ENCODE measurements at places on chromosomes 2 and 18.
A peak's percentile ranks its signal among the peaks of the same experiment; 100 is the strongest.

DNA sequence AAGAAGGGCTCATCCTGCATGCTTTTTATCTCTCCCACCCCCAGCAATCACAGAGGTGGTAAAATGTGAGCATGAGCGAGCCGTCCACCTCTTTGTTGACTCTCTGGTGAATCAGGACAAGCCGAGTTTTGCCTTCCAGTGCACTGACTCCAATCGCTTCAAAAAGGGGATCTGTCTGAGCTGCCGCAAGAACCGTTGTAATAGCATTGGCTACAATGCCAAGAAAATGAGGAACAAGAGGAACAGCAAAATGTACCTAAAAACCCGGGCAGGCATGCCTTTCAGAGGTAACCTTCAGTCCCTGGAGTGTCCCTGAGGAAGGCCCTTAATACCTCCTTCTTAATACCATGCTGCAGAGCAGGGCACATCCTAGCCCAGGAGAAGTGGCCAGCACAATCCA, 19.5 kb downstream of the LIPG start:
- DNase-seq = no peak

- DNase-seq = no peak
These were observed 9.7 kb downstream of the RHBDD1 start for GRCh38 chr2:226845386-226846116.

- DNase-seq = peak; percentile 59
These were observed 30.7 kb downstream of the CAMKMT start for GRCh38 chr2:44392338-44392943.

- no peak for DNase-seq
These were observed 34.1 kb downstream of the STK17B start for GRCh38 chr2:196137271-196137670.

- DNase-seq = no peak
These were observed 342.2 kb upstream of the KYNU start for GRCh38 chr2:142535311-142535710.

DNA sequence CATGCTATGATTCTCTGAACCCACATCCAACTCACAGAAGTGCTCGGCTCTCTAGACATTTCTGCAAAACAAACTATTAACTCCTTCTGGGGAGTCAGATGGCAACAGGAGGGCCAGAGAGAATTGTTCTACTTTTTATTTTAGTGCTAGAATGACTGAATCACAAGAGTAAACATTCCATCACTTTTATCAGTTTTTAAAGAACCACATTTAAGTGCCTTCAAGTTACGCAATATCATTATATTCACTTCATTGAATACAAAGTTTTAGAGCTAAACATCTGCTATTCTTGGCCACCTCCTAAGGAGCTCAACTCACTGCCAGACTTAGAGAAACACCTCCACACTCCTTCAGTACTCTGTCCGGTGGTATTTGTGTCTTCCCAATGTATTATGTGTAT, 22.4 kb downstream of the B4GALT6 start:
- DNase-seq = no peak

DNA sequence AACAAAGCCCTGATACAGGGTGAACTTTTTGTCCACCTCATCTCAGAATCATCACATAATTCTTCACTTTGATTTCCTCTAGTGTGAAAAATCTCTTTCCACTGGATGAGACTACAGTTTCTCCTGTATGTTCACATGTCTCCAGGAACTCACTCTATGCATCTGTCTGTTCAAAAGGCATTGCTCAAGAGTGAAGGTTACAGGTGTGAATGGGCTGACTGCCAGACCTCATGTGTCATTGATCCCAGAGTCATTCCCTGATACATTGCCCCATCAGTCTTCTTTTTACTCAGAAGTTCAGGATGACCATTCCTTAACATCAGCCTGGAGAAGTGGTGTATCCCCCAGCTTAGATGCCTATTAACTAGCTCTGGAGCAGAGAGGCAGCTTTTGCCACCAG, 4.4 kb upstream of the DSC3 start:
- DNase-seq = no peak

DNA sequence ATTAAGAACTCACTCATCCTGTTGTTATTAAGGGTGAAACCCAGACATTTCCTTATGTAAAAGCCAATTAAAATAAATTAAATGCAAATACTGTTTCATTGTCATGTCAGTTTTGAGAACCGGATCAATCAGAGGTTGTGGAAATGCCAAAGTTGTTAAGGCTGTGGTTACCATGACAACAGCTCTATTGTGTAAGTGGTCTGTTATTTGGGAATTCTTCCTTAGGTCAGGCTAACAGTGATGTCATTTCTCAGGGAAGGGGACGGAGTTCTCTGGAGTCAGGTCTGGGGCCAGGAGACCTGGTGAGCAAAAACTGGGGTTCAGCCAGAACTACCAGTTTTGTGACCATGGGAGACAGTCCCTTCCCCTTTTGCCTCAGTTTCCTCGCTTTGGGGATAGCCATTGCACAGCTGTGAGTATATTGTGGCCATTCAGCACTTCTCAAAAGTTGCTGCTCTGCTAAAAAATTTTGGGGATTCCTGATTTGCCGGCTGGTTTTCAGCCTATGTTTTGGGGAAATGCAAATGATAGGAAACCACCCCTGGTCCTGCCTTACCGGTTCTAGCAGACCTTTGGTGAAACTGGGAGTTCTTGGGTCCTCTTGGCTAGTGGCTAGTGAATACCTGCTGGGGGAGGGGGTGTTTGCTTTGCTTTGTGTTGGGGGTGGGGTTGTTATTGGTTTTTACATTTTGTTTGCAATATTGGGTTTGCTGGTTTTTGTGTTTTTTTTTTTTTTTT, 21.6 kb downstream of the HPCAL1 start:
- no peak for DNase-seq

DNA sequence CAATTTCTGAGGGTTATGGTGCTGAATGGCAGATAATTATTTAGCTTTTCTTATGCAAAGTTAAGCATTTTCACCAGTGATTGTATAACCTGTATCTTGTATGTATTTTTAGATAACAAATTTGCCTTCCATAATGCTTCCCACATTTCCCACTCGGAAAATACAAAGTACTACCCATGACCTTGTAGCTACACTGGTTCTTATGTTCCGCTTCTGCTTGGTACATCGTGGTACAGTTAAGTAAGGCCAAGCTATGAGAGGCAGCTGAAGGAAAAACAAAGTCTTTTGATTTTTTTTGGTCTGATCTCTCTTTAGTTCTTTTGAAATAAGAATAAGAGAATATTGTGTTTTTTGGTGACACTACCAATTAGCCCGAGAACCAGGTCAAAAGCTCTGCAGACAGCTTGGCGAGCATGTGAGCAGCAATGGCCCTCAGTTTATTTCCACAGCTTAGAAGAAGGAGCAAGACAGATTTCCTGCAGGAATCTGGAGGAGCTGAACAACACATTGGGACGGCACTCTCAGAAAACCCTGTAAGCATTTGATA, 26.8 kb downstream of the SH3YL1 start:
- DNase-seq = no peak

- no peak for DNase-seq
These were observed 97.7 kb downstream of the DGKD start for GRCh38 chr2:233451950-233452349.

- no peak for DNase-seq
These were observed 24.8 kb downstream of the SANBR start for GRCh38 chr2:61090386-61090921.

DNA sequence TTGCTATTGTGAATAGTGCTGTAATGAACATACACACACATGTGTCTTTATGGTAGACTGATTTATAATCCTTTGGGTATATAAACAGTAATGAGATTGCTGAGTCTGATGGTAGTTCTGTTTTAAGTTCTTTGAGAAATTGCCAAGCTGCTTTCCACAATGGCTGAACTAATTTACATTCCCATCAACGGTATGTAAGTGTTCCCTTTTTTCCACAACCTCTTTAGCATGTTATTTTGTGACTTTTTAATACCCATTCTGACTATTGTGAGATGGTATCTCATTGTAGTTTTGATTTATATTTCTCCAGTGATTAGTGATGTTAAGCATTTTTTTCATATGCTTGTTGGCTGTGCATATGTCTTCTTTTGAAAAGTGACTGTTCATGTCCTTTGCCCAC, 86.7 kb downstream of the TTC27 start:
- no peak for DNase-seq

Data from neural crest cell (in vitro differentiated cells).